Muscle of leg (tissue), 16 donors: ENCODE measurements at places on chromosomes 6 and 20. TPM values are rescaled to one million over a fixed set of nuclear protein-coding genes. Genes with fewer than 3 reads are reported as not detected.
A peak's percentile ranks its signal among the peaks of the same experiment; 100 is the strongest.

WFDC10B gene
- total RNA-seq = not detected

KCNQ2 gene
- 2.9 TPM for total RNA-seq

PROCR gene
- total RNA-seq = 51.9 TPM

NKAIN2 gene
- total RNA-seq = 2.5 TPM

RSPH9 gene
- total RNA-seq = 0.49 TPM

XKR7 gene
- total RNA-seq = 0.04 TPM

CNPY3 gene
- 16.8 TPM for total RNA-seq

DUSP15 gene
- total RNA-seq = 1.6 TPM

FAM209B gene
- 0.13 TPM for total RNA-seq

CDSN gene
- total RNA-seq = not detected

- no peak for DNase-seq
- H3K27ac ChIP-seq = peak overlapping the region; percentile 17
These were observed 42.3 kb downstream of the ANKEF1 start for GRCh38 chr20:10077081-10077471.

DNA sequence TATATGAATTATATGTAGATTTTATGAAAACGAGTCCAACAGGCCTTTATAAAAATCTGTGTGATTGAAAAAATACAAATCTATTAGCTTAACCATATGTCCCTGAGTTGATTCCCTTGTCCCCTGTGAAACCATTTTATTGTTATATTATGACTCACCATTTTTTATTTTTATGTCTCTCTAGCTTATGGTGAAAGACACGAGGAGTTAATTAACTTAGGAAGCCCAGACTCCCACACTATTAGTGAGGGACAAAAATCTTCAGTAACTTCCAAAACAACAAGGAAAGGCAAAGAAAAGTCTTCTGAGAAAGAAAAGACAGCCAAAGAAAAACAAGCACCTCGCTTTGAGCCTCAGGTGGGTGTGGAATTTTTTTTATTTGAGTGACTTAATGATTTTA lies 183.1 kb downstream of the ADGB start:
- H3K27ac ChIP-seq = no peak overlapping the region
- H3K4me1 ChIP-seq = no peaks in the 10 kb centered on the region
- no peaks in the 10 kb centered on the region for H3K36me3 ChIP-seq

DNA sequence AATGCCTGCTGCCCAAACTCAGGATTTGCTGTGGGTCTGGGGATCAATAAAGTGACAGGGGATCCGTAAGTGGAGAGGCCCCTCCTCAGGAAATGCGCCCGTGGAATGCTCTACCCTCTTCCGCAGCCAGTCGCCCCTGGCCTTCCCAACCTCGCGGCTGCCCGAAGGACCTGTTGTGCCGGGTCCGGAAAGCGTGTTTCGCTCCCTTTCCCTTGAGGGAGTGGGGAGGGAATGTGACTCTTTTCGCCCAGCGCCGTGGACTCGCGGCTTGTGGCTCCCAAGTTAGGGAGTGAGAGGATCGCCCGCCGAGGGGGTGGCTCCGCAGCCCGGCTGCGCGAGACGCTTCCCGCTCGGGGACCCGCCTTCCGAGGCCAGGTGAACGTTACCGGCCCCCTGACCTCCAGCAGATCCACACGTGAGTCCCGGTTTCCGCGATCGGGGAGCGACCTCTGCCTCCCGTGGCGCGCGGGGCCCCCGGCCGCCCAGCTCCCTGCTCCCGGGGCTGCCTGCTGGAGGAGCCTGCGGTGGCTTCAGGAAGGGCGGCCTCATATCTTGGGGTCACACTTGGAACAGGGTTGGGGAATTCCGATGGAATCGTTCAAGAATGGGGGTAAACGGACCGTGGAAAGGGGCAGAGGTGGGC lies 666 bp downstream of the TPD52L1 start:
- peak overlapping the region; percentile 63 for H3K4me3 ChIP-seq
- peak overlapping the region; percentile 67 for H3K27ac ChIP-seq
- no peaks in the 10 kb centered on the region for H3K36me3 ChIP-seq

DNA sequence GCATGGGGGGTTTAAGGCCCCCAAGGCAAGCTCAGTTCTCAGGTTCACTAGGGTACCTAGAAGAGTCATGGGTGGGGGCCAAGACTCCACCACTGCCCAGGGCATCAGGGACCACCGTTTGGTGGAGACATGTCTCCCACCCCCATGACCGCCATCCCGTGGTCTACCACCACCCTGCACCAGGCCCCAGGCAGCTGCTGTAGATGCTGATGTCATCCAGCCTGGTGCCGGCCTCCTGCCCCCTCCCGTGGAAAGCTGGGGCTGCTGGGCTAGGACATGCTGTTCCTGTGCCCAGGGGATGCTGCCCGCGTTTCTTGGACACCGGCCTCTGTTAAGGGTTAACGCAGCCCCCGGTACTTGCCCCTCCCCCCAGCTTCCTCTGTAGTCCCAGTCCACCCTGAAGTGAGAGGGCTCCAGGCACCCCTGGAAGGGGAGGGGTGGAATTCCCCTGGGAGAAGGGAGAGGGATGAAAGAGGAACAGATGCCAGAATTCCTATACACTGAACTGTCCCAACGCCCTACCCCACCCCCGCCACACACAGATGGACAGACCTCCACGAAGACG lies 587 bp downstream of the IP6K3 start:
- peak overlapping the region; percentile 69 for H3K4me3 ChIP-seq
- peak; percentile 73 for DNase-seq
- H3K4me1 ChIP-seq = peaks cover 64% of the 10 kb centered on the region
- H3K36me3 ChIP-seq = no peaks in the 10 kb centered on the region
- peaks cover 4% of the 10 kb centered on the region for H3K27me3 ChIP-seq

GRCh38 chr6:16575655-16576054 lies 185.6 kb downstream of the ATXN1 start:
- H3K27me3 ChIP-seq = no peaks in the 10 kb centered on the region
- no peak overlapping the region for H3K4me3 ChIP-seq
- no peaks in the 10 kb centered on the region for H3K4me1 ChIP-seq
- no peak for DNase-seq

DNA sequence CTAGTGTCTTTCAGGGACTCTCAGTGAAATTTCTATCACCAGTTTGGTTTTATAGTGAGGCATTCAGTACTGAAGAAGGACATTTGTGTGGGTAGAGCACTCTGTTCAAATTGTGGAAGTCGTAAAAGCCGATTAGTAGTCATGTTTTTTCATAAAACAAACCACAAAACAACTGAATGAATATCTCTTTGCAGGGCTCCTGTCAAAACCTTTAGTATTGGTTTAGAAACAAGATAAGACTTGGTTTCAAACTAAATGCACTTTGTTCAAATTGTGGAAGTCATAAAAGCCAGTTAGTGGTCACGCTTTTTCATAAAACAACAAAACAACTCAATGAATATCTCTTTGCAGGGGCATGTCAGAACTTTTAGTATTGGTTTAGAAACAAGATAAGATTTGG lies 23.8 kb downstream of the ADGRF4 start:
- no peaks in the 10 kb centered on the region for H3K27me3 ChIP-seq
- H3K36me3 ChIP-seq = no peaks in the 10 kb centered on the region
- H3K4me3 ChIP-seq = no peak overlapping the region
- no peak overlapping the region for H3K27ac ChIP-seq
- H3K4me1 ChIP-seq = no peaks in the 10 kb centered on the region

GRCh38 chr6:55141611-55142010 lies 32.7 kb upstream of the HCRTR2 start:
- no peak overlapping the region for H3K4me3 ChIP-seq
- H3K27me3 ChIP-seq = no peaks in the 10 kb centered on the region
- H3K36me3 ChIP-seq = no peaks in the 10 kb centered on the region
- no peaks in the 10 kb centered on the region for H3K4me1 ChIP-seq

DNA sequence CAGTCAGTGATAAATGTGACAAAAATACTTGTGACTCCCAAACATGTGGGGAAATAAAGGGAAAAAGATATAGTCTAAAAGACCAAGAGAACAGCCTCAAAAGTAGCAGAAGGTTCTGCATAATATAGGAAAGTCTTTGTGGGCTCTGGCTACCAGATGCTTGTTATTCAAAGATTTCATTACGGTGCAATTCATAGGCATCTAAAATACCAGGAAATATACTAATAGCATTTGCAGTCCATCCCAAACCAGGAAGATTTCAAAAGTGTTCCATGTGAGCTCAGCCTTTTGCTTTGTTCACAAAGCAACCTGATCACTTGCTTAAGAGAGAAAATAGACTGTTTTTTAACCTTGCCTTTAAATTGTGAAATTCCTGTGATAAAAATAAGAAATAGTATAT lies 506.7 kb upstream of the MARCKS start:
- peak overlapping the region; percentile 21 for H3K27ac ChIP-seq
- peaks cover 3% of the 10 kb centered on the region for H3K4me1 ChIP-seq
- no peaks in the 10 kb centered on the region for H3K27me3 ChIP-seq
- H3K36me3 ChIP-seq = no peaks in the 10 kb centered on the region

GRCh38 chr20:9228774-9229450 lies 160.0 kb downstream of the PLCB4 start:
- no peaks in the 10 kb centered on the region for H3K27me3 ChIP-seq
- H3K4me1 ChIP-seq = peaks cover 4% of the 10 kb centered on the region
- H3K27ac ChIP-seq = no peak overlapping the region
- H3K4me3 ChIP-seq = no peak overlapping the region
- no peaks in the 10 kb centered on the region for H3K36me3 ChIP-seq

- no peak for DNase-seq
- H3K4me1 ChIP-seq = peaks cover 50% of the 10 kb centered on the region
- H3K4me3 ChIP-seq = no peak overlapping the region
- no peak overlapping the region for H3K27ac ChIP-seq
- peaks cover 36% of the 10 kb centered on the region for H3K36me3 ChIP-seq
- H3K27me3 ChIP-seq = no peaks in the 10 kb centered on the region
These were observed 131.4 kb upstream of the TRAF3IP2 start for GRCh38 chr6:111737065-111737521.

DNA sequence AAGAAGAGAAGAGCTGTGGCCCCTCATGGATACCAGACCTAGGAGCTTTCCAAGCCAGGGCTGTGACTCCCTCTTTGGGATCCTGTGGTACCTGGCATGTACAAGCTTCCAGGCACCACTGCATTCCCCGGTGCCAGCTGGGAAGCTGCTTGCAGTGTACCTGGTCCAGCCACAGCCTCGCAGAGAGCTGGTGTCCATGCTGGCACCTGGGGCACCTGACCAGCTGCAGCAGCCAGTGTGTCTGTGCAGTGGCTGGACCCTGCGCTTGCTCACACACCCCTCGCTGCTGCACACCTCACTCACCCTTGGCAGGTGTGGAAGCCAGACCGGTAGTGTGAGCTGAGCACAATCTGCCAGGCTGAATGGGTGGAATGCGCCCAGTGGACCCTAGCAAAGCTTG lies 190.9 kb upstream of the MAN1A1 start:
- no peaks in the 10 kb centered on the region for H3K36me3 ChIP-seq
- DNase-seq = no peak
- H3K4me1 ChIP-seq = no peaks in the 10 kb centered on the region
- no peak overlapping the region for H3K27ac ChIP-seq
- no peaks in the 10 kb centered on the region for H3K27me3 ChIP-seq

GRCh38 chr6:84808491-84809061 lies 44.2 kb upstream of the TBX18 start:
- peak overlapping the region; percentile 39 for H3K27ac ChIP-seq
- DNase-seq = peak; percentile 94
- H3K4me1 ChIP-seq = peaks cover 3% of the 10 kb centered on the region
- H3K36me3 ChIP-seq = no peaks in the 10 kb centered on the region

- H3K4me1 ChIP-seq = no peaks in the 10 kb centered on the region
- H3K4me3 ChIP-seq = no peak overlapping the region
- no peak overlapping the region for H3K27ac ChIP-seq
- H3K27me3 ChIP-seq = no peaks in the 10 kb centered on the region
- no peaks in the 10 kb centered on the region for H3K36me3 ChIP-seq
These were observed 295.2 kb downstream of the GJA1 start for GRCh38 chr6:121730616-121731015.

- no peak for DNase-seq
- no peaks in the 10 kb centered on the region for H3K27me3 ChIP-seq
- no peak overlapping the region for H3K4me3 ChIP-seq
These were observed 64.5 kb upstream of the DST start for GRCh38 chr6:56706981-56707726.

GRCh38 chr6:35173044-35173426 lies 31.9 kb upstream of the TCP11 start:
- no peaks in the 10 kb centered on the region for H3K4me1 ChIP-seq
- no peaks in the 10 kb centered on the region for H3K36me3 ChIP-seq
- H3K27ac ChIP-seq = no peak overlapping the region
- peaks cover 8% of the 10 kb centered on the region for H3K27me3 ChIP-seq
- DNase-seq = no peak
- H3K4me3 ChIP-seq = no peak overlapping the region
